Activated naive CD4-positive, alpha-beta T cell treated with anti-CD3 and anti-CD28 coated beads, Interleukin-2, amount 10 ng/mL, durations not matched to agents 7 days and 5 days (primary cell): ENCODE measurements at places on chromosomes 1 and 21.

DNA sequence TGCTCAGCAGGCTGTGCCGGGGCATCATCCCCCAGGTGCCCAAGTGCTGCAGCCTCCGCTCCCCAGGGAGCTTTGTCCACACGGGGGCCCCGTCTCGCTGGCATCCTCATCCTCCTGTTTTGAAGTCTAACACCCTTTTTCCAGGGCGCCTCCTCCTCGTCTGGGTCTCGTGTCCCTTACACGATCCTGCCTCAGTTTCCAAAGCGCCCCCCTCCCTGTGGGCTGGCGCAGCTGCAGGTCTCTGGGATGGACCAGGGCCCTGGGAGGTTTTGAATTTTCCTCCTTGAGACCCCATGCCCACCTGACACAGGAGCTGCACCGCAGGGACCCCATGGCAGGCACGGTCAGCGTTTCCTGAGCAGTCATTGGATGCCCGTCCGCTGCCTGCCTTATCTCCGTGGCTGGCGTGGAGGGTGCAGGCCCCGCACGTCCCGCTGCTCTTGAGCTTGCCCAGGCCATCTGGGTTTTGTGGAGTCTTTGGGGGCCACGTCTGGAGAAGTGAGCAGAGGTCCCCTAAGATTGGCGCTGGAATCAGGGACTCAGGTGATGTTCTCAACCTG is 37.4 kb upstream of the DIP2A start:
- no peak for DNase-seq

GRCh38 chr1:100582943-100583342 is 45.0 kb downstream of the GPR88 start:
- no peak for DNase-seq

DNA sequence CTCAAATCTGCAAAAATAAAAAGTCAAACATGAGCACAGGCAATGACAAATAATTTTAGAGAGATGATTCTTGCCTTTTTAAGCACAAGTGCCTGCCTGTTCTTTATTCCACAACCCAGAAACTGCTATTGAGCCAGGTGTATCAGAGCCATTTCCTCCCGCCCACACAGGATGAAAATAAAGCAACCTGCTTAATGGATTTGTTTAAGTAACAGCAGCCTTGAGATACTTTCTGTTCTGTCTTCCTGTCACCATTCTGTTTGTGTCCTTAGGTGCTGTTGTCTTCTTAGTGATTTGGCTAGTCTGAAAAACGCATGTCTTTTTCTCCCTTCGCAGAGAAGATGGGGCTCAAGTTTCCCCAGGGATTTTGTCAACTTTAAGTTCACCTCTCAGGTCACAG is 11.4 kb downstream of the RPE65 start:
- DNase-seq, result no peak

GRCh38 chr1:234206651-234207284 is 166.5 kb upstream of the COA6 start:
- no peak for DNase-seq

- peak; percentile 78 for DNase-seq
Observed at GRCh38 chr1:226677027-226678020, 61.8 kb downstream of the ITPKB start.

- no peak for DNase-seq
Observed at GRCh38 chr1:67619080-67619479, 65.9 kb upstream of the GADD45A start.

DNA sequence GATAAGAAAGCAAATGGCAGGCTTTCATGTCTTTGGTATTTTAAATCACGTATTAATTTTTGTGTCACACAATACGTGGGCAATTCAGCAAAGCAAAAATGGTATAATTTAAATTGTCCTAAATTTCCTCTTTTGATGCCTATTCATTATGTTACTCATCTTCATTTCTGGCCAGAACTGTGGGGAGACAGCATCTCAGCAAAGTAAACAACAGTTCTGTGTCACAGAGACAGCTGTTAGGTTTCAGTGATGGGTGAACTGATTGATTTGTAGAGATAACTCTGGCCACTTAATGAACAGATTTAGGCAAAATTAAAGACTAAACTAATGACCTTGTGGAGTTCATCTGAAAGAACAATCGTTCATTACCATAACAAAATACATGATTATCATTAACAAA is 49.2 kb downstream of the FH start:
- no peak for DNase-seq

- peak; percentile 8 for DNase-seq
Observed at GRCh38 chr1:1177452-1178206, 3.9 kb downstream of the TTLL10 start.

GRCh38 chr1:2860476-2861142 is 59.1 kb upstream of the TTC34 start:
- no peak for DNase-seq

DNA sequence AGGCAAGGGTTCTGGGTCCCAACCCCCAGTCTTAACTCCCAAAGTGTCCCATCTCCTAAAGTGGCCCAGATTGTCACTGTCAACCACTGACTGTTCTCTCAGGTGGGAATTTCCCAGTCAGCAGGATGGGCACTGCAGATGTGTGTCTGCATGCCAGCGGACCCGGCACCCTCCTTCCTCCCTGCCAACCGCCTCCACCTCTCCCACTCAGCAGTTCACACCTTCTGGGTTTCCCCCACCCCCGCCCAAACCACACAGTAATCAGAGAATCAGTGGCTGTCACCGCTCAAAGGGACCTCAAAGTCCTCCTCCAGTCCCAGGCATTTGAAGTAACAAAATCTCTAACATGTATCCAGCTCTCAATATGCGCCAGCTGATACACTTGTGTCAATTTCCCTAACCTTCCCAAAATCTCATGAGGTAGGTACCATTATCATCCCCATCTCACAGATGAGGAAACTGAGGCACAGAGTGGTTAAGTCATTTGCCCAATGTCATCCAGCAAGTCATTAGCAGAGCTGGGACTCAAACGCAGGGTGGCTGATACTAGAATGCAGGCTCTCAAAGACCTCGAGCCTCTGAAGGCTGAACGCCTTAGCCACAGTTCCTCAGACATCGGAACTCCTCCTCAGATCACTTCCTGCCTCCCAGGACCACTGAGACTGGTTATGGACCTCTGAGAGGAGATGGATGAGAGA is 4.8 kb downstream of the RUNX3 start:
- peak; percentile 84 for DNase-seq

DNA sequence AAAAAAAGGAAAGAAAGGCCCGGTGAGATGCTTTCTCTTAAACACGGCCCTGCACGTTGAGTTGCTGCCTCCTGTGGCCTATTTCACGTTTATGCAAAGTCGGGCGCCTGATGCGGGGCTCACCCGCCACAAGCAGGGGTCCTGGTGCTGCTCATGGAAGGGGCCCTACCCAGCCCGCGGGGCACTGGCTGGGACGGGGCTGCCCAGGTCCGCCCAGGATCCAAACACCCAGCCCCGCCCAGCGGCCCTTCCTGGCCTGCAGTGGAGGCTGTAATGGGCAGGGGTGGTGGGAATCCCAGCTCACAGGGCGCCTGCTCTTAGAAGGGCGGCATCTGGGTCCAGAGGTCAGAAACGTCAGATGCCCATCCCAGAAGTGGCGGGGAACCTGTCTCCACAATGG is 1.6 kb downstream of the COL6A2 start:
- DNase-seq, result peak; percentile 18

DNA sequence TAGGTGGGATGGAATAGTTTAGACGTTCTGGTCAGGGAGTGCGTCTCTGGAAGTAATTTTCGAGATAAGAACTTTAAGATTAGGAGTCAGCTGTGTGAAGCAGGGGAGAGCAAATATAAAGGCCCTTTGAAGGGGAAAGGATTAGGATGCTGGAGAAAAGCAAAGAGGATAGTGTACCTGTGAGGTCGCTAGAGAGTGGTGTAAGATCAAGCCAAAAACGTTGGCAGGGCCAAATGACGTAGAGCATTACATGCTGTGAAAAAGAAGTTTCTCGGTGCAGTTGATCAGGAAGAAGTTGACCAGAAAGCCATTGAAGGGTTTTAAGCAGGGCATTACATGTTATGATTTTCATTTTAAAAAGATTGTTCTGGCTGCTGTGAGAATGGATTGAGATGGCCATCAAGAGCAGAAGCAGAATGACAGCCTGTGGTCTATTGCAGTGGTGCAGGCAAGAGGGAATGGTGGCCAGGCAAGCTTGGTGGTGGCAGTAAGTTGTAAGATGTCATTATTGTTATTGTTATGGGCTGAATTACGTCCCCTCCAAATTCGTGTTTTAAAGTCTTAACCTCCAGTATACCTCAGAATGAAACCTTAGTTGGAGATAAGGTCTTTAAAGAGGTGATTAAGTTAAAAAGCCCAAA is 113.6 kb upstream of the KIF26B start:
- DNase-seq, result no peak

GRCh38 chr1:66426239-66426853 is 107.6 kb upstream of the SGIP1 start:
- DNase-seq, result no peak

- no peak for DNase-seq
Observed at GRCh38 chr1:3638676-3639075, 11.2 kb downstream of the WRAP73 start.

GRCh38 chr1:238562341-238562740 is 671.6 kb upstream of the ZP4 start:
- DNase-seq, result no peak

DNA sequence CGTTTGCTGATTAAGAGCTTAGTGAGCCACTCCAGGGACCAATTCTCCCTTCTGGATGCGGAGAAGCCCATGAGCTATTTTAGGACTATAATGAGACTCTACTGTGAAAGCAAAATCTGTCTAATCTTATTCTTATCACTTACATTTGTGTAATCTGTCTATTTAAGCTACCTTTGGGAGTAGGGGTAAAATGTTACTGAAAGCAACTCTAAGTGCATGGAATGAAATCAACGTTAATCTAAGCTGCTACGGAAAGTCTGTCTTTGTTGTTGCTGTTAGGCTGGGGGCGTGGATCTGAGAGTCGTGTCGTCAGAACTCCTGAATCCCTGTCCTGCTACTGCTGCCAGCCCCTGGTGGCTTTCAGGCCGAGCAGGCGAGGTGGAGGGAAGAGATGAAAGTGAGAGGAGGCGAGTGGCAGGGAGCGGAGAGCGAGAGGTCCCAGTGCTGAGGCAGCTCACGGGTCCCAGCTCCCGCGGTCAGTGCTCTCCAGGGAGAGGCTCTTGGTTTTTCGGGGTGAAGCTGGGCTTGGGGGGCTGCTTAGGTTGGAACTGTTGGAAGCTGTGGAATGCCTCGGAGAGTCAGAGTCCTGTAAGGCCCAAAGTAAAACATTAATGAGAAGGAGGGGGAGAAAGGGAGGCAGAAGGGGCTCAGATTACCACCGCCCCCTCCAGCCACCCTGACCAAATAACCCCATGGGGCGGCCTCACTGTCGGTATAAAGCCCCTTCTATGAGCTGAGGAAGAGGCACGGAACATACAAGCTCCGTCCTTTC is 53.9 kb downstream of the COQ8A start:
- DNase-seq, result no peak

DNA sequence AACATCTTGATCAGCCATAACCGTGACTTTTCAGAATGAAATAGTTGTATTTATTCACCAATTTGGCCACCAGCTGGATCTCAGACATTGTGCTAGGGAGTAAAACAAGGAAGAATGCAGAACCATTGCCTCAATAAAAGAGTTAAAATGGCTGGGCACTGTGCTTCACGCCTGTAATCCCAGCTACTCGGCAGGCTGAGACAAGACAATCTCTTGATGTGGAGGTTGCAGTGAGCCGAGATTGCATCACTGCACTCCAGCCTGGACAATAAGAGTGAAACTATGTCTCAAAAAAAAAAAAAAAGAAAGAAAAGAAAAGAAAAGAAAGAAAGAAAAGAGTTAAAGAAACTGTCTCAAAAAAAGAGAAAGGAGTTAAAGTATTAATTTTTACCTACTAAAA is 199.5 kb downstream of the TPR start:
- no peak for DNase-seq

DNA sequence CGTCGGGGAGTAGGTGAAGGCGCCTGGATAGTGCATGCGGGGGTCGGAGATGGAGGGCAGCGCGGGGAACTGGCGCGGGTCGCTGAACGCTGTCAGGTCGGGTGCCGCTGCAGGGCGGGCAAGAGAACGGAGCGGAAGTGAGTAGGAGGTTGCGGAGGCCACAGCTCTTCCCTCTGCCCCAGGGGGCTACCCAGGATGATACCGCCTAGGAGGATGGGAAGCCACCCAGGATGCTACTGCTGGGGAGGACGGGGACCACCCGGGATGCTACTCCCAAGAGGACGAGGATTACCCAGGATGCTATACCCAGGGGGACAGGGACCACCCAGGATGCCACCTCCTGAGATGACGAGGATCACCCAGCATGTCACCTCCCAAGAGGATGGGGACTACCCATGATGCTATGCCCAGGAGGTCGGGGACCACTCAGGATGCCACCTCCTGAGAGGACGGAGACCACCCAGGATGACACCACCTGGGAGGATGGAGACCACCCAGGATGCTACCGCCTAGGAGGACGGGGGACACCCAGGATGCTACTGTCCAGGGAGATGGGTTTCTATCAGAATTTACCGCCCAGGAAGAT is 123.8 kb downstream of the CLIC6 start:
- no peak for DNase-seq
